Muscle of leg (tissue), 16 donors: ENCODE measurements at places on chromosomes 2 and 18. TPM values are rescaled to one million over a fixed set of nuclear protein-coding genes. Genes with fewer than 3 reads are reported as not detected.

- H3K36me3 ChIP-seq = peaks cover 21% of the 10 kb centered on the region
- no peaks in the 10 kb centered on the region for H3K27me3 ChIP-seq
- no peak overlapping the region for H3K27ac ChIP-seq
- no peaks in the 10 kb centered on the region for H3K4me1 ChIP-seq
- H3K4me3 ChIP-seq = no peak overlapping the region
Observed at GRCh38 chr2:23776021-23776420, 150.9 kb downstream of the ATAD2B start.

Gene AP1S3
- total RNA-seq = 0.31 TPM

DNA sequence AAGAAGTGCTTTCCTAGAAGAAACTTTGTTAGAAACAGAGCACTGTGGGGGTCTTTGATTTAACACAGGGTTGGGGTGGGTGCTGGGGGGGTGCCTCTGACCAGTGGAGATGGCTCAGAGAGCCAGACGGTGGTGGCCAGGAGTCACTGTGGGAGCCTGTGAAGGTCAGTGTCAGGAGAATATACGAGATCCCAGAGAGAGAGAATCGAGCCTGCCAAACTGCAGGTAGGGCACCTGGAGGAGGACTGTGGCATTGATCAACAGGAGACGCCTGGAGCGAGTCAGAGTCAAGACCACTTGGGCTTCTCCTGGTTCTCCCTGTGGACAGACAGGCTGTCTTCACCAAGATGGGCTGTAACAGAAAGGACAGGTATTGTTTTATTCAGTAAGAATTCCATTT lies 136.5 kb upstream of the TWIST2 start:
- no peaks in the 10 kb centered on the region for H3K36me3 ChIP-seq
- H3K27ac ChIP-seq = peak overlapping the region; percentile 72
- H3K27me3 ChIP-seq = peaks cover 2% of the 10 kb centered on the region
- no peak overlapping the region for H3K4me3 ChIP-seq
- DNase-seq = no peak

Gene EPB41L3
- total RNA-seq = 80.6 TPM

DNA sequence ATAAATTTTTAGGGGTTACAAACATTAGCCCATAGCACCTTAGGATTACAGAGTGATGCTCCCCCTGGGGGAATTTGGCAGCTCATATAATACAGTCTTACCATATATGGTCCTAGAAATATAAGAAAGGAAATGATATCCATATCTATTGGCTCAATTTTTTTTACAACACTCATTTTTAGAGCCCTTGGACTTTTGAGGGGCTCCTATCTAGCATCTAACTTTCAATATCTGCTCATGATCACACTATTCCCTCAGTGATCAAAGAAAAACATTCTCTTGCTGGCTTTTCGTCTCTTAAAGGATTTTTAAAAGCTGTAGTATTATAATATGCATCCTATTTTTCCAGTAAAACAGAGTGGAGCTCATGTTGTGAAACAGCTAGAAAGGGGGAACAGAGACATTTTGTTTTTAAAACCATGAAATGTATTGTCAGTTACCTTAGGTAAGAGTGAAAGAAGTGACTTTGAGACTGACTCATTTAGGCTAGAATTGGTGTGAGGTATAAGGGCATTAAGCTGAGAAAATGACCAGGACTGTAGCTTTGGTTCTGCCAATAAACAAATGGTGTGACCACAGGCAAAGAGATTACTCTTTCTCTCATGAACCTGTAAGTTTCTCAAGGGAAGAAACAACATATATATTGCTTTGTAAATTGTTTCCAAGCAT lies 65.8 kb downstream of the ALPK2 start:
- no peak overlapping the region for H3K4me3 ChIP-seq
- no peaks in the 10 kb centered on the region for H3K27me3 ChIP-seq
- H3K4me1 ChIP-seq = peaks cover 16% of the 10 kb centered on the region
- no peak for DNase-seq

Gene ASXL3
- total RNA-seq = 8.2 TPM

DNA sequence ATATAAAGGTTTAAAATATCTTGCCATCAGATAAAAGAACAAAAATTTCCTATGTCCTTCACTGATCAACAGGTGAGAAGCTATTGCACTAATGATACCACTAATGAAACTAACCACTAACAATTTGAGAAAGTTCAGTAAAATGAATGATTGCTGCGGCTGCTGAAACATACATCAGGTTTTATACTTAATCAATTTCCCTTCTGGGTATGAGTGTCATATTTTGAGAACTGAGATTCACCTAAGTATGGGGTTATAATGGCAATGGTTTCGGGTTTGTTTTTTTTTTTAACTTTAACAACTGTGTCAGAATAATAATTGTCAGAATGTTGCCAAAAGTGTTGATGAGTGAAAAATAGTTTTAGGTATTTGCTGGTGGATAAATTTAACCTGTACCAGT lies 151.3 kb upstream of the SLC39A10 start:
- no peaks in the 10 kb centered on the region for H3K36me3 ChIP-seq
- H3K27ac ChIP-seq = no peak overlapping the region
- H3K4me1 ChIP-seq = no peaks in the 10 kb centered on the region
- no peak overlapping the region for H3K4me3 ChIP-seq
- no peak for DNase-seq

GRCh38 chr2:66433945-66434678 lies 813 bp upstream of the MEIS1 start:
- H3K4me3 ChIP-seq = peak overlapping the region; percentile 81
- peak overlapping the region; percentile 91 for H3K27ac ChIP-seq
- peaks cover 3% of the 10 kb centered on the region for H3K4me1 ChIP-seq
- peaks cover 43% of the 10 kb centered on the region for H3K27me3 ChIP-seq

- H3K4me3 ChIP-seq = no peak overlapping the region
- H3K4me1 ChIP-seq = peaks cover 12% of the 10 kb centered on the region
- H3K27me3 ChIP-seq = peaks cover 4% of the 10 kb centered on the region
- H3K27ac ChIP-seq = no peak overlapping the region
- DNase-seq = peak; percentile 87
Observed at GRCh38 chr18:10518595-10519255, 7.1 kb upstream of the NAPG start.

GRCh38 chr2:95025406-95026319 lies at the start of gene MAL:
TSS of gene MAL (plus strand) at chr2:95025708. CDS start at chr2:95025793, 85 bp downstream.
- no peak within 1 kb of the TSS for H3K27ac ChIP-seq
- H3K4me1 ChIP-seq = peaks cover 28% of the 10 kb centered on the region
- H3K36me3 ChIP-seq = no peaks in the 10 kb centered on the region
- peaks cover 88% of the 10 kb centered on the region for H3K27me3 ChIP-seq
- peak within 1 kb of the TSS; percentile 22 for H3K4me3 ChIP-seq

Gene COL4A4
- total RNA-seq = 0.13 TPM

- peaks cover 2% of the 10 kb centered on the region for H3K27me3 ChIP-seq
- no peak for DNase-seq
- H3K36me3 ChIP-seq = no peaks in the 10 kb centered on the region
- no peak overlapping the region for H3K4me3 ChIP-seq
Observed at GRCh38 chr2:100546469-100546868, 16.3 kb upstream of the PDCL3 start.

DNA sequence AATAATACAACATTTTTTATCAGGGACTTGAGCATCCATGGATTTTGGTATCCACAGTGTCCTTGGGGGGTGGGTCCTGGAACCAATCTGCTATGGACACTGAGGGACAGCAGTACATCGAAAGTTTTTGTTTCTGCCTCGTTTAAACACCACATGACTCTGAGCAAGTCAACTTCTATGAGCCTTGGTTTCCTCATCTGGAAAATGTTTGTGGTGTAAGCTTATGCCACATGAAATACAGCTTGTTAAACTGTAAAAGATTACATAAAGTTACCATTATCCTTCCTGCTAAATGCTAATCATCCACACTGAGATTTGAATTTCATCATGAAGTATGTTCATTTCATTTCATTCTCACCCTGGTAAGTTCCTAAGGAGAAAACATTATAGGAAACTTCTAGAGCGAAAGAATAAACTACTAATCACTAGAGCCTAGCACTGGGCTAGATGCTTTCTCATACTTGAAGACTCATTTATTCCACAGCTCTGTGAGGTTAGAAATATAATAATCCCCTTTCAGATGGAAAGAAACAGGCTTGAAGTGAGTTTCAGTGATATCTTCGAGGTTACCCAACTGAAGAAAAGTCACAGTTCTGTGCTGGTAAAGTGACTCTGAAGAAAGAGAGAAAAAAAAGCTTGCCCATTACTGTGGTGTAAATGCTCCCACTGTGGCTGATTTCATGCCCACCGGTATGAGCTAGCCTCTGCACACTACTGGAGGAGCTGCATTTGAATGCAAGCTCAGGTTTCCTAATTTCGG lies 29.2 kb downstream of the MCFD2 start:
- no peaks in the 10 kb centered on the region for H3K27me3 ChIP-seq
- no peak overlapping the region for H3K27ac ChIP-seq

DNA sequence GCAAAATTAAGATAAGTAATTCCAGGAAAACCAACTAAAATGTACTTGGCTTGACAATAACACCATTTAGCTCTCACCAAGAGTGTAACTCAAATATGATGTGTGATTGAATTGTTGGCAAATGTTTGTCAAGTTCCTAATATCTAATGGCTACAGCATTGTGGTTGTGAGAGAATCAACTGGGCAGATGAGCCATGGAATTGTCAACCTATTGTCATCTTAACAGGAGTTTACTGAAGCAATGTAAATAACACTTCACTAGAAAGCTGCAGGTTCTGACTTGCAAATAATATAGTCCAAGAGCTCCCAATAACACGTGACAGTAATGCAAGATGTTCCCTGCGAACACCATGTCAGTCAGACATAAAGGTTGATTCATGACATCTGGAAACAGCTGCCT lies 495.2 kb upstream of the MEIS1 start:
- DNase-seq = no peak
- no peaks in the 10 kb centered on the region for H3K4me1 ChIP-seq
- no peak overlapping the region for H3K27ac ChIP-seq
- H3K4me3 ChIP-seq = no peak overlapping the region
- H3K36me3 ChIP-seq = no peaks in the 10 kb centered on the region

- no peak for DNase-seq
- no peaks in the 10 kb centered on the region for H3K36me3 ChIP-seq
Observed at GRCh38 chr2:131035112-131035825, 58.0 kb downstream of the FAM168B start.
